Hindlimb muscle (tissue), 1 donor: ENCODE measurements at places on chromosomes 3 and 15.
A peak's percentile ranks its signal among the peaks of the same experiment; 100 is the strongest.

DNA sequence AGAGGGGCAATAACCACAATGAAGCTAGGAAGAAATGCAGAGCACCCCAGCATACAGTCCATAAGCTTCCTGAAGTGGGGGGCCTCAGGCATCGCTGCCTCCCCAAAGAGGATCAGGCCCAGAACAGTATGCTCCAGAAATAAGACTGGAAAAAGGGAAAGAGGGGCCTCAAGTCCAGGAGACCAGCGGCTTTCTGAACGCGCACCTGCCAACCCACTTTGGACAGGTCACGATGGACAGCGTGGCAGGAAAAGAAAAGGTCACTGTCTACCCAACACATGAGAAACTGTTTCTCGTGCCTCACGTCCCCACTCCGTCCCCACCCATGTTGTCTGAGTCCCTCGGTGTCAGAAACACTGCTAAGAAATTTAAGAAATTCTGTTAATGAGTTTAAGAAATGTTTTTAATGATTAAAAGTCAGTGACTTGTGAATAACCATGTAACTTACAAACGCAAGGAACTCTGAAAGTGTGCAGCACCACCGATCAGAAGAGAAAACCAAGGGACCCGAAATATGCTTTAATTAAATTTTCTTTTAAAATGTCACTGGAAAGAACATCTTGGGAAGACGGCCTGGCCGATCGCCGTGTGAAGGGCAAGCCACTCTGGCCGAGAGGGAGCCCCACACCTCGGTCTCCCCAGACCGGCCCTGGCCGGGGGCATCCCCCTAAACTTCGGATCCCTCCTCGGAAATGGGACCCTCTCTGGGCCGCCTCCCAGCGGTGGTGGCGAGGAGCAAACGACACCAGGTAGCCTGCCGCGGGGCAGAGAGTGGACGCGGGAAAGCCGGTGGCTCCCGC is 1.7 kb upstream of the PPARG start:
- DNase-seq, result no peak

- no peak for DNase-seq
These were observed 1.9 kb downstream of the ARPP19 start for GRCh38 chr15:52566889-52567288.

- DNase-seq, result no peak
These were observed 54.6 kb downstream of the STAC start for GRCh38 chr3:36434687-36435426.

DNA sequence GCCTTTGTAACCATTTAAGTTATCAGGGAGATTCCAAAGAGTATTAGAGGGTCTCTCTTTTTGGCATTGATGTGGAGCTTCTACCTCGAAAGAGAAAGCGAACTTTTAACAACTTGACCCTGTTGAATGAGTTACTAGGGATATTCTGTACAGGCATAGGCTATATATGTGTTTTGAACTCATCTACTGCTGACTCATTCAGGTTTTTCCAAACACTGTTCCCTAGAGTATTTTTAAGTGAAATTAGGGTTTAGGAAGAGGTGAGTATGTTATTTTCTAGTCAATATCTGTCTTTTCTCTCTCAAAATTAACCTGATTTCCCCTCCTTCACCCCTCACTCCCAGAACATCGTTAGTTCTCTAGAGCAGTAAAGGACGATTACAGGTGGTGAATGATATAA is 228.1 kb upstream of the C2CD4B start:
- DNase-seq, result no peak

- no peak for DNase-seq
These were observed 33.5 kb downstream of the FAM98B start for GRCh38 chr15:38487378-38487777.

DNA sequence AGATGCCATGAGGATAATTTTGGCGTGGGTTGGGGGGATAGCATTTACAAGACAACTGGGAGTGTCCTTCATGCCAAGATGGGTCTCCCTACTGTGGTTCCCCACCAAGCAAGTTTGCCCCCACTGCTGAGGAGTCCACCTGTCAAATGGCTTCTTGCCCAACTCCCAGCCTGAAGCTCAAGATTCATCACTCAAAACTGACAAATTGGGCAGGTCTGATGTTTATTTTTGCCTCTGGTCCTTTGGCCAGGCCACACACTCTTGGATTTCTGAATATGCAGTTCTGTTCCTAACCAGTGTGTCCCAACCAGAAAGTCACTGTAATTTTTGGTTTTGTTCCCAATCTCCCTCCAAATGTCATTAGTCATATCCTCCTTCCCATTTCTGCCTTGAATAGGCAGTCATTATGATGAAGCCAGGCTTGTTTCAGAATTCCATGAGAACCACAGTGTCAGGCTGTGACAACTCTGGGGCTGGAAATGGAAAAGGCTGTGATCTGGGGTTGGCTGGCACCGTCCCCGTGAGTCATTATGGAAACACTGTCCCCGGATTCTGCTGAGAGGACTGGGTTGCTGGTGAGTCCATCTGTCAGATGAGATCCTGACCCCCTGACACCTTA is 29.3 kb upstream of the MEF2A start:
- peak; percentile 15 for DNase-seq

GRCh38 chr15:58010983-58011382 is 54.5 kb downstream of the ALDH1A2 start:
- no peak for DNase-seq

DNA sequence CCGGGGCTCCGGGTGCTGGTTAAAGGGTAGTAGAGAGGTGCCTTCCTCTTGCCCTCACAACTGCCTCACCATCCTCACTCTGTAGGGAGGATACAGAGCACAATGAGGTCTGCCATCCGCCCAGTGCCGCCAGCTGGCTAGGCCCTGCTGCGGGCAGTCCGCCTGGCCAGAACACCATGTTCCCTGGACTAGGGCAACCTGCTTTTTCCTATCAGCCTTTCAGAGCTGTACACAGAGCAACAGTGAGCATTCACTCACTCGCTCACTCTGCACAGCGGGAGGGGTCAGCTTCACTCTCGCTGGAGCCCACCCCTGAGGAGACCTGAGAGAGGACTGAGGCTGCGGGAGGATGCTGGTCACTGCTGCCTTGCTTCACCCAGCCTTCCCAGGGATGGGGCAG is 218.7 kb upstream of the CHRNA7 start:
- no peak for DNase-seq

DNA sequence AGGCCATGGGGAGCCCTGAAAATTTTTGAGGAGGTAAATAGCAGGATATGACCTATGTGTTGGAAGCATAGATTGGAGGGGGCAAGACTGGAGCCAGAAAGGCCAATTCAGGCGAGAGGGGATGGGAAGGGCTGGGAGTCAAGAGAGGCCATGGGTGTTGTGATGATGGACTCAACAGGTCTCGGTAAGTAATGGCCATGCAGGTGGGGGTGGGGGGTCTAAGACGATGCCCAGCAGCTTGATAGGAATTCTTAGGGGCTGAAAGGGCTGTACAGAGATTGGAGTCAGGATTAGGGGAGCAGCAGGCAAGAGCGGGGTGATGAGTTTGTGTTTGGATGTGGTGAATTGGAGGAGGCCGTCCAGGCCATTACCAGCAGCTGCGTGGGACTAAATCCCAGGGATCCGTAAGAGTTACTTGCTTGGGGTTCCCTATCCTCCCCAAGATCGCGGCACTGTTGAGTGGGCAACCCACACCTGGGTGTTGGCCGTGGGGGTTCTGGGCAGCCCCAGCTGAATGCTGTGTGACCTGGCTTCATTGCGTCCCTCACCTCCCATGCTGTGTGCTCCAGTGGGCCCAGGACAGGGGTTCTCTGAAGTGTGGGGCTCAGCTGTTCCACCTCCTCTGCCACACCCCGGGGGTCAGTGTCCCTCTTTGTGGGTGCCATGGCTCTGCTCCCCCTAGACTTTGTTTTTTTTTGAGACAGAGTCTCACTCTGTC is 41.8 kb upstream of the CHRNB4 start:
- DNase-seq, result no peak

GRCh38 chr3:116048991-116049390 is 396.3 kb downstream of the LSAMP start:
- DNase-seq, result no peak

DNA sequence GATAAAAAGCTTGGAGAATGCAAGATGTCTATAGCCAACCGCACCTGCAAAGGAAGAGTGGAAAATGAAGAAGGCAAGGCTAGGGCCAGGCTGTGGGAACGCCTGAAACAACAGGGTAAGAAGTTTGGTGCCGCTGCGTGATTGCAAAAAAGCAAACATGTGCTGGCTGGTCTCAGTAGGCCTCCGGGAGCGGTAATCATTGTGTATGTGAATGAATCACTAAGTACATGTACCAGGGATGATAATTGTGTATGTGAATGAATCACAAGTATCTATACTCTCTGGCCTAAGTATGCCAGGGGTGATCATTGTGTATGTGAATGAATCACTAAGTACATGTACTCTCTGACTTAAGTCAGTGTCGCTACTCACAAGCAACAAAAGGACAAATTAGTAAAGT is 40.3 kb upstream of the PARL start:
- DNase-seq, result no peak

DNA sequence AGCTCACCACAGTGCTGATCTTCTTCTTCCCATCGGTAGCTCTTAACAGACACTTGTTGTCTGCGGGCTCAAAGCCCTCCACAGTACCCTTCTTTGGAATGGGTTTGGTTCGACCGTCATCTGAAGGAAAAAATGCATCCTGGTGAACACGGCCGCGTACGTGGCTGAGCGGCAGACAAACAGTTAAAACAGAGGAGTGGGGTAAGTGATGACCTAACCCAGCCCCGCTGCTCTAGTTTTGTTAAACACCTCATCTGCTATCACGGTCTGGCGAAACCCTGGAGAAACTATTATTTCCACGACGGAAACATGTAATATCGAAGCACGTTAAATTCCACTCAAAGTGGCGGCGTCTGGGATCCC is 725 bp downstream of the SRP14 start:
- DNase-seq, result no peak

DNA sequence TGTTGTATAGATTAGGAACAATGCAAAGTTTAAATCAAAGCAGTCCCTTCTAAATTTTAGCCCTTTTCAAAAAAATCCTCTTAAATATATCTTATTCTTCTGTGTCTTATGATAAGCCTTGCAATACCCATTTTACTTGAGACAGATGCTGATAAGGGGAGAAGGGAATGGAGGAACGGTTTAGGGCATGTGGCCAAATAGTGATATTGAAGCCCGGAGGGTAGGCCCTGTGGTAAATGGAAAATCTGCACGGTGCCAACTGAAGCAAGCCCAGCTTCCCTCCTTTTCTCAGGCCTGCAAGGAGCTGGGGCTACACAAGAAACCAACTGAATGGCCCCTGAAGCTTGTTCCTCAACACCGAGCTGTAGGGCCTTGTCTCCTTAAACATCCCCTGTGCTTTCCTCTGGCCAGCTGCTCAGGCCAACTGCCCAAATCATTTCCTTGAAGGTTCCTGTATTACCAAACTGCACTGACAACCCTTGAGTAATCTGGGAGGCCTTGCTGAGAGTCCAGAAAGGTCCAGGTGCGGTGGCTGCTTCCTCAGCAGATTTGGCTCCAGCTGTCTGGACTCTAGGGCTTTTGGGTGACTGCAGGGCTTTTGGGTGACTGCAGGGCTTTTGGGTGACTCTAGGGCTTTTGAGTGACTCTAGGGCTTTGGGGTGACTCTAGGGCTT is 67.2 kb downstream of the NCEH1 start:
- DNase-seq, result no peak
